ENCODE measurements at places on chromosomes 4 and X.
A peak's percentile ranks its signal among the peaks of the same experiment; 100 is the strongest.

DNA sequence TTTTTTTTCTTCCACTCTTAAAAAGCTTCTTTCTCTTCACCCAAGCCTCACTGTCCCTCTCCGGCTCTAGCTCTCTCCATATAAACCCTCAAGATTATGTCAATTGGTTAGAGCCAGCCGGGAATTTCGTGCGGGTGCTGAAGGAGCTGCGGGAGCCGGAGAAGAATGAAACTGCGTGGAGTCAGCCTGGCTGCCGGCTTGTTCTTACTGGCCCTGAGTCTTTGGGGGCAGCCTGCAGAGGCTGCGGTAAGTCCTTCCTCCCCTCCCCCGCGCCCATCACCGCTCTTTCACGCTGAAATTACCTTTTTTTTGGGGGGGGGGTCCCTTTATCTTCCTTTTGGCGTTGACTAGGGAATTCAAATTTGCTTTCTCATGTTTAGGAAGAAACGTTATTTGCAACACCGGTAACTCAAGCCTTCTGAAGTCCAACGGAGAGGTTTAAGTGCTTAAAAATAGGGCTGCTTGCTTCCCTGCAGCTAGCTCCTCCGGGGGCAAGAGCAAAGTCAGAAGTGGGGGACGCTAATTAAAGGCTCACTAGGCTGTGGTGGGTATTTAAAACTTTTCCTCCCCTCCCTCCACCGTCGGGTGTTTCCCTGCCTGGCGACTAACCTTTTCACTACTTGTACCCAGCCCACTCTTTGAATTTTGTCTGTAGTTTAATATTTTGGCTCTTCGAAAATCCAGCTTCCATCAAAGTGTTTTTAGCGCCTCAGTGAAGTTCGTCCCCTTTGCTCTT, 491 bp downstream of the COL4A5 start:
- DNase-seq: no peak

GRCh38 chrX:9340598-9341290, 124.1 kb upstream of the TBL1X start:
- peak; percentile 54 for DNase-seq

DNA sequence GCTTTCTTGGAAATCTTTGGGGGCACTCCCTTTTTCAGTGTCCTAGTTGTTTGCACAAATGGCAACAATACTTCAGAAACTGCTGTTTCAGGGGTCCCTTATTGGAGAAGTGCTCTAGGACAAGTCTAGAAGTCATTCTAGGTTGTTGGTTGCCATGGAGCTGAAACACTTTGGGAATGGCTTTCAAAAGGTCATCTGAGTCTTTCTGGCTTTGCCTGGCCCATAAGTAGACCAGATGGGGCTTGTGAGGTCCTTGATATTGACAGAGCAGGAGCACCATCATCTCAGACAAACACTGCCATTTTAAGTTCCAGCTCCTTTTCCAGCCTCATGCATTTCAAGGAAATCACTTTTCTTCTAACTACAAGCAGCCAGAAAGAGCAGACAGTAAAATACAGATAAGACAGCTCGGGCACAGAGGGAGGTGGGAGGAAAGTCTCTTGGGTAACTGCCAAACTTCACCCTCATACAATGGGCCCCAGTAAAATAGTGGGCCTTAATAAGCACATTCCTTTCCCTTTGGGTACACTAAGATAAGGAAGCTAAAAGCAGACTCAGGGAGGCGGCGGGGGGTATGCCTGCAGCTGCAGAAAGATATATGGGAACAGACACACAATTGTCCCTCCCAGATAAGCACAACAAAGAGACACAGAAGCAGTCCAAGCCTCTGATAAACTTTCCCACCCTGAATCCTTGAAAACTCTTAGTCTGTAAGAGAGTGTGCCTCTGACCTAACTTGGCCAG, 8.5 kb upstream of the NXF3 start:
- no peak for DNase-seq

- DNase-seq: no peak
Measured at GRCh38 chr4:17329046-17329445, 182.8 kb downstream of the QDPR start.

Measured in T-helper 22 cell (primary cell).